ENCODE measurements at places on chromosomes 7 and 10.

DNA sequence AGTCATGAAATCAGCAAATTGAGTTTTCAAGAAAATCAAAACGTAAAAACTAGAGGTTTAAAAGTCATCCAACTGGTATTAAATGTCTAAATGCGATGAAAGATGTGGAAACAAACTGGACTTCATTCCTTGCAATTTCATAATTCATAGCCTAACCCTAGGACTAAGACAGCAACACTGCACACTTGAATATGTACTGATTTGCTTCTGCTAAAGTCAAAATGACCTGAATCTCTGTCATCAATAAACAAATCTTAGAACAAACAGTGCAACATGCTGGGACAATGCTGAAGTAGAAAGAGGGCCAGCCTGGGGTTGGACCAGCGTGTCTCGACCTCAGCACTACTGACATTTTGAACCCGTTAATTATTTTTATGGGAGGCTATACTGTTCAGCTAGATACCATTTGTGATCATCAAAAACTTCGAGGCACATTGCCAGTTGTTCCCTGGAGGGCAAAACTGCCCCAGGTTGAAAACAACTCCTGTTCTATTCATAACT is 47.1 kb downstream of the MYOF start:
- DNase-seq = no peak

DNA sequence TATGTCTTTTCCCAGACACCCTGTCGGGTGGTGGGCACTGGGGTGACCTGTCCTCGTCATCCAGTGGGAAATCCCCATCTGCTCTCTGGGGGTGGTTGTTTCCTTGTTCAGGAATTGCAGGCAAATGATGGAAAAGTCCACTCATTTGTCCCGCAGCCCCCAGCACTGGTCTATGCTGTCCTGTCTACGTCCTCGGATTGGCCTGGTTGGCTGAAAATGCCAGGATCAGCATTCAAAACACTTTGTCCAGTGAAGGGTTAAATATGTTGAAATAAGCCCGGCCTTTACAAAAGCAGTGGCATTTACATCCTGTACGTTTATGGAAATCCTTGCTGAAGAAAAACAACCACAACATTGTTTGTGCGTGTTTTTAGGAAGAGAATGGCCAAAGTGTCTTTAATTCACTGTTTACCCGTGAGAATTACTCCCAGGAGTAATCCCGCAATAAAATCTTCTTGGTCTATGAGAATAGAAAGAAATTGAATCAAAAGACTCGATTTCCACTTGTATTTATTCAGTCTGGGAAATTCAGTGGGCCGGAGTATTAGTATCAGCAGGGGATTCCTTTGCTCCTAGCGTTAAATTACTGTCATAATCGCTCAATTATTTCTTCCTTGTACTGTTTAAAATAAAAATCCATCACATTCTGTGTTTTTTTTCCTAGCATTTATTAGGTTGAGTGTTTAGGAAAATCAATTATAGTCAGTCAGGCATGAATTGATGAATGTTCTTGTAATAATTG is 116.8 kb upstream of the SH2B2 start:
- DNase-seq = no peak

DNA sequence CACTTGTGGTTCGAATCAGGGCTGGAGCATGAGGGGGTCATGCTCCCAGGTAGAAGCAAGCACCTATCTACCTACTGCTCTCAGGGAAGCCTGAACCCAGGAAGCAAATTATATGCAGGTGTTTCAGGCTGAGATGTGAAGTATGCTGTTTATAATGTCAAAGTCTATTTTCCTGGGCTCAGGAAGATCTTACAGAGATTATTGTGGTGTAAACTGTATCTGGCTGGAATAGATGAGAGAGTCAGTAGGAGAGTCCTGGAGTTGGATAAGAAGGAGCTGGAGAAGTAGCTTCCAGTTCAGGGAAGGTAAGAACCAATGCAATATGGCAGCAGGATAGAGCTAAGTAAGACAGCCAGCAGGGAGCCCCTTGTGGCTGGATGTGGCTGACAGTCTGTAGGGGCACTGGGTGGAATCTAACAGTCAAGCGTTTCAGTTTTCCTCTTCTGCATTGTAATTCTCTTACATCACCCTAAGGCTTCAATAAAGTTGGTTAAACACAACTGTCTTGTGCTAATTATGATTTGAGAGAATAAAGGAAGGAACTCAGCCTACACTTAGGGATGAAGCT is 105.9 kb upstream of the EEPD1 start:
- no peak for DNase-seq

DNA sequence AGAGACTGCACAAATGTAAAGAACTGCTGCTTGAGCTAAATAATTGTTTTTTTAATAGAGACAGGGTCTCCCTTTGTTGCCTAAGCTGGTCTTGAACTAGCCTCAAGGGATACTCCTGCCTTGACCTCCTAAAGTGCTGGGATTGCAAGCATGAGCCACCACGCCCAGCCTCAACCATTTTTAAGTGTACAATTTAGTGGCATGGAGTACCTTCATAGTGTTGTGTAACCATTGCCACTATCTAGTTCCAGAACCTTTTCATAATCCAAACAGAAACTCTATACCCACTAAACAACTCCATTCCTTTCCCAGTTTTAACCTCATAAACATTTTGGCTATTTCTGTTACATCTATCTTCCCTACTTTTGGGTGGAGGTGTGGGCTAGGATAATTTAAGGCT is 6.7 kb downstream of the EIF4H start:
- DNase-seq = no peak

- DNase-seq = no peak
Measured at GRCh38 chr7:25707768-25708620, 444.0 kb upstream of the NFE2L3 start.

GRCh38 chr7:43199371-43200160 is 87.1 kb downstream of the HECW1 start:
- DNase-seq = no peak

DNA sequence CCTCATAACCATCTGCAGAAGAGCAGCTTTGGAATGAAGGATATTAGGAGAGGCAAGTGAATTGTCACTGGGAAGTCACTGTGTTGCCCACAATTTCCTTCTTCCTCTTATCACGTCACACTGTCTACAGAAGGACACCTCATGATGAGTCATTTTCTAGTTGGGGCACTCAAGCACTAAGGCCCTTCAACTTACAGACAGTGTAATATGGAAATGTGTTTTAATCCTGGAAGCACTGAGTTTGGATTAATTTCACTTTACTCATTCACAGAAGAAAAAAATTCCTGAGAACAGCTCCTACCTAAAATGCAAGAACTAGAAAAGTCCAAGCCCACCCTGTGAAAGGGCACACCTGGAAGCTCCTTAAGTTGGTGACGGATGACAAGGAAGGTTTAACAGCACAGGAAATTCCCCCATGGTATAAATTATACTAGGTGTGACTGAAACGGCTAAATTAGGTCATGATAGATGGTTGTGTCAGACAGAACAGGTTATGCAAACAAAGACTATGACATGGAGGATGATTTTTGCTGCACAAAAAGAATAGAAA is 56.6 kb downstream of the PARD3 start:
- no peak for DNase-seq

DNA sequence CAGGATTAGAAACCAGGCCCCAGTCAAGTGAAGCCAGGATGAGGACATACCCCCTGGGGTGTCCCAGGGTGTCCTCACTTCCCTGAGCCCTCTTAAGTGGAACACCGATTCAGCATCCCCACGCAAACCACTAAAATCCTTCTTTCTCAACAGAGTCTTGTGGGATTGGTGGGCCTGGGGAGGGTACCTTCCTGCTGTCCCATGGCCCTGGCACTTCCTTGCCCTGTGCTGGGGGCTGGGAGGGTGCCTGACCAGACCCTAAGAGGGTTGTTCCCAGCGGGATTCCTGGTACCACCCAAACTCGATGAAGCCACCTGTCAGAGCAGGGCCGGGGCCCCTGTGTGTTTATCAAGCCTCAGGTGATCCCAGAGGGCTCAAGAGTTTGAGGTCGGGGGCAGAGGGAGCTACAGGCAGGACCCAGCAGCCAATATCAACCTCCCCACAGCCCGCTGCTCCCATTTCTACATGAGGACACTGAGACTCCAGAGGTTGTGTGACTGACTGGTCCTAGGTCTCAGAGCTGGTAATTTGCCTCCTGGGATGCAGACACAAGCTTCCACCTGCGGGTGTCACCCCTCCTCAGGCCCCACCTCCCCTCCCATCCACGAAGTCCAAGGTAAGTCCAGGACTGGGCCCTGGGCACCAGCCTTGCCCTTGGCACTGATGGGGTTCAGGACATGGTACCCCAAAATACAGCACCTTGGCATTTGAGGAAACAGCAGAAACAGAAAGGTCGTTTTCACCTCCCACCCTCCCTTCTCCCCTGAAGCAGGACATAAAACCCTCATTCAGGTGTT is 31.4 kb downstream of the OAT start:
- no peak for DNase-seq

DNA sequence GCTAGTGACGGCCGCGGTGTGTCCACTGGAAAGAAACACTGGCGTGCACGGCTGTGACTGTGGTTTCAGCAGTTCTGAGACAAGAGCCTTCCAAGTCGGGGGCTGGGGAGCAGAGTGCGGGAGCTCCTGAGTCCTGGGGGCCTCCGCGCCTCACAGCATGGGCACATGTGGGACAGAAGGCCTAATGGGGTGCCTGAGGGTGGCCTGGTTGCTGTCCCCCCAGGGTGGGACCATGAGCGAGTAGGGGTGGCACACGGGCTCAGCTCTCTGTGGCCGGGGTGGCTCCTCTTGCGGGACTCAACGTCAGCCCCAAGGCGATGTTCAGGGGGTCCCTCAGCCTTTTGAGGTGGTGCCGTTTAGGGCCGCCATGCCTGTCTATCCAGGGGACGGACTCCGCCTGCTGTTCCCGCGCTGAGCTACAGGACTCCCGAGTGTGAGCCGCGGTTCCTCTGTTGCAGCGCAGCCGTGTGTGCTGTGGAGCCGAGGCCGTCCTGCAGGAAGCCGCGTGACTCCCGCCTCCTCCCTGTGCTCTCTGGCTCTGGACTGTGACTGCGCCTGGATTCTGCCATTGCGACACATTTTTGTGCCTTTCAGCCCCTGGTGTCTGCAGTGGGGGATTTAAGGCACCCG is 23.5 kb upstream of the CHST12 start:
- DNase-seq = no peak

DNA sequence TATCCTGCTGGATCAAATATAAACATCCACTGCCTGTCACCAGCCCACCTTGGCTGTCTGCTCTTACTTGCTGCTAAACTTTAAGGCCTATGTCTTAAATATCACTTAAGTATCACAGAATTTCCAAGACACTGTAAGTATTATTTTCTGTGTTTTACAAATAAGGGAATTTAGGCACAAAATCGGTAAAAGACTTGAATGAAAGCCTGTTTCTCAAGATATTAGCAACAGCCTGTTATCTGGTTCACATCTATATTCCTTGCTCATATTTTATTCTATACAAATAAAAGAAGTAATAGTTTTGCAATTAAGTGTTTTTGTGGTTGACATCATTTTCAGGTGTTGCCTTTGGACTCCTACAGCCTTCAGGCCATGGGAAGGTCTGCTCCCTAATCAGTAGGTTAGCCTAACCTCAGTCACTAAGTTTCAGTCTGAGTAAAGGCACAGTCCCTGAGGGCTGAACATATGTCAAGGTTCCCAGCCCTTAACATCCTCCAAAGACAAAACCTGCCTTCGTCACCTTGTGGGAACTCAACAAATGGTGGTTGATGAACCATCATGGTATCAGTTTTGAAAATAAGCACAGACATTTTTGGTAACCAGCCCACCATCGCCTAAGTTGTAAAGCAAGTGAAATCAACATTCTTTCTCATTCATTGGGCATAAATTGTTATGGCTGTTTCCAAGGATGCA is 127.1 kb downstream of the CREB5 start:
- no peak for DNase-seq

DNA sequence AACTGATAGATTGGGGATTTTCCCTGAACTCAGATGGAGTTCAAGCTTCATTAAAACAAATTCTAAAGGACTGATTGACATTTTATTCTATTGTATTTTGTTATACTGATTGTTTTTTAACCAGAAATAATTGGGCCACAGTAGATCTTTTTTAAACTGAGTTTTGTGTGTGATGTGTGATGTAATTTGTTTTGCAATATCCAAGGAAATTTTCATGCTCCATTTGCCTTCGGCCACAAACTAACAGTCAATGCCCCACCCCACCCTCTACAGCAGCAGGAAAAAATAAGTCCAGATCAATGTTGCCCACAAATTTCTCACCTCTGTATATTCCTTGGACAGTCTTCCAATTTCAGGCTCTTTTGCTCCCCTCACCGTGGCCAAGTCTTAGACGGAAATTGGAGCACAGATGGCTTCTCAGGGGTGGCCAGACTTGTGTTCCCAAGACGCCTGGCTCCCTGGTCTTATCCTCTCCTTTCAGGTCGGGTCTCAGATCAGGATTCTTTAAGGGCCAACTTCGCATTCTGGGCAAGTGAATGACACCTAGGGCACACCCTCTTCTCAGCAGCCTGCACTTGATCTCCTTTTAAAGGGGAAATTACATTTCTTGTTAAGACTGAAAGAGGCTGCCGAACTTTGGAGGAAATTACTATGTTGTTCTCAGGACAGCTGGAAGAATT is at the start of gene SVOPL:
Gene SVOPL (minus strand): TSS at position 506 of the 680 bp plus-strand sequence. CDS start 22,317 bp downstream, outside the sequence.
- DNase-seq = no peak

DNA sequence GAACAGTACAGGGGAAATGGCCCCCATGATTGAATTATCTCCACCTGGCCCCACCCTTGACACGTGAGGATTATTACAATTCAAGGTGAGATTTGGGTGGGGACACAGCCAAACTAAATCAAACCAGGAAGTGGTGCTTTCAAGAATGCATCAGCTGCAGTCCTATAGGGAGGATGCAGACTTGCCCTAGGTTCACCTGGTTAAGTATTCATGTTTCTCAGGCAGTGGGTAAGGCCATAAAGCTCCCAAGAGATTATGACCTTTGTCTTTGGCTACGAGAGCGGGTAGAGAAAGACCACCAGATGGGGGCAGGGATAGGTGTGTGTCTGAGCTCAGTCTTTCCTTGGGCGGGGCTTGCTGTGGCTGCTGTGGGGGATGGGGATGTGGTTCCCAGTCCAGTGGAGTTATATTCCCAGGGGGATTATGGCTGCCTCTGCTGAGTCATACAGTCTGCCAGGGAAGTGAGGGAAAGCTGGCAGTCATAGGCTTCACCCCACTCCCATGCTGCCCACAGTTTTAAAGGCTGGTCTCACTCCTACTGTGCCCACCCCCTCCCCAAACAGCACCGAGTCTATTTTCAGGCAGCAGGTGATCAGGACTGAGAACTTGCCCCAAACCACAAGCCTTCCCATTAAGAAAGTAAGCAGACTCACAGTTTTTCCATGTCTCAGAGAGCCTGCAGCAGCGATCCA is 8.4 kb upstream of the R3HCC1L start:
- DNase-seq = no peak

- DNase-seq = no peak
Measured at GRCh38 chr10:127964621-127965020, 57.7 kb downstream of the PTPRE start.

GRCh38 chr10:3346851-3347250 is 174.3 kb upstream of the PITRM1 start:
- no peak for DNase-seq

- DNase-seq = no peak
Measured at GRCh38 chr10:21753497-21754270, 219.7 kb downstream of the MLLT10 start.

- DNase-seq = peak; percentile 5
Measured at GRCh38 chr10:32367793-32368453, 21.0 kb upstream of the EPC1 start.

- no peak for DNase-seq
Measured at GRCh38 chr7:75662579-75663301, 76.0 kb downstream of the HIP1 start.
